SJCRH30 (cell line): ENCODE measurements at places on chromosomes 4 and X. TPM values are rescaled to one million over a fixed set of nuclear protein-coding genes. Genes with fewer than 3 reads are reported as not detected.

- H3K4me1 ChIP-seq, result peaks cover 8% of the 10 kb centered on the region; the same call in 1 of the 2 replicates
- H3K4me3 ChIP-seq, result no peak overlapping the region
- no peak for DNase-seq
- H3K27ac ChIP-seq, result no peak overlapping the region
- H3K36me3 ChIP-seq, result no peaks in the 10 kb centered on the region; the same call in 1 of the 2 replicates
- H3K27me3 ChIP-seq, result no peaks in the 10 kb centered on the region
Observed at GRCh38 chr4:3491681-3492405, 28.7 kb downstream of the DOK7 start.

GRCh38 chrX:22376369-22376768 is 103.7 kb downstream of the CBLL2 start:
- H3K27me3 ChIP-seq, result no peaks in the 10 kb centered on the region
- no peak for DNase-seq
- H3K4me1 ChIP-seq, result no peaks in the 10 kb centered on the region
- no peak overlapping the region for H3K4me3 ChIP-seq

GRCh38 chr4:163492951-163493504 is 1.5 kb upstream of the TMA16 start:
- DNase-seq, result no peak
- H3K4me3 ChIP-seq, result no peak overlapping the region
- H3K4me1 ChIP-seq, result no peaks in the 10 kb centered on the region
- H3K27me3 ChIP-seq, result no peaks in the 10 kb centered on the region
- H3K27ac ChIP-seq, result no peak overlapping the region
- no peaks in the 10 kb centered on the region for H3K36me3 ChIP-seq

DNA sequence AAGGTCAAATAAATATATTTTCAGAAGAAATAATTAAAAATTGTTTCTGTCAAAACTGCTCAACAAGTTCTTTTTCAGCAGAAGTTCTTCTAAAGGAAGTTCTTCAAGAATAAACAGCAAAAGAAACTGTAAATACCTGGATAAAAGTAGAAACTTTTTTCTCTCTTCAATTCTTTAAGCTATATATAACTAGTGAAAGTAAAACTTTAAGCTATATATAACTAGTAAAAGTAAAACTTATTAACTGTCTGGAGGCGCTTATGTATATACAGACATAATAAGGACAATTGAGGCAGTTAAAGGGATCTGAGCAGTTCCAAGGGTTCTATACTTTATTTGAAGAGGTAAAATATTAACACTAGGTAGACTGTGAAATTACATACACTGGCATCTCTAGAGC is 126.9 kb downstream of the LRBA start:
- no peak overlapping the region for H3K4me3 ChIP-seq
- DNase-seq, result no peak
- no peaks in the 10 kb centered on the region for H3K4me1 ChIP-seq
- H3K27me3 ChIP-seq, result no peaks in the 10 kb centered on the region

DNA sequence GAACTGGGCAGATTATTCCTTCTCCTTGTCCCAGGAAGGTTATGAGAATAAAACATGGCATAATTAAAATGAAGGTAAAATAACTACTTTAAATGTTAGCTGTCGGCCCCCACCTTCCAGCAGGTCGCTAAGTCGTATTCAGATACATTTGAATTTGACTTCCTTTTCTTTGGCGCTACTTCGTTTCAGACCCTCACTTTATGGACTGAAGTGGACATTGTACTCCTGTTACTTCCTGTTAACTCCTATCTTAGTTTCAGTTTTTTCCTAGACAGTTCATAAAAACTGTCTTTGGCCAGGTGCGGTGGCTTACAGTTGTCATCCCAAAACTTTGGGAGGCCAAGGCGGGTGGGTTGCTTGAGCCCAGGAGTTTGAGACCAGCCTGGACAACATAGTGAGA is 5.7 kb downstream of the SYAP1 start:
- no peaks in the 10 kb centered on the region for H3K4me1 ChIP-seq
- no peaks in the 10 kb centered on the region for H3K27me3 ChIP-seq
- H3K36me3 ChIP-seq, result 0 out of 2 replicates have a peak, but pooled peaks cover 2% of the 10 kb centered on the region
- no peak overlapping the region for H3K4me3 ChIP-seq
- no peak for DNase-seq

DNA sequence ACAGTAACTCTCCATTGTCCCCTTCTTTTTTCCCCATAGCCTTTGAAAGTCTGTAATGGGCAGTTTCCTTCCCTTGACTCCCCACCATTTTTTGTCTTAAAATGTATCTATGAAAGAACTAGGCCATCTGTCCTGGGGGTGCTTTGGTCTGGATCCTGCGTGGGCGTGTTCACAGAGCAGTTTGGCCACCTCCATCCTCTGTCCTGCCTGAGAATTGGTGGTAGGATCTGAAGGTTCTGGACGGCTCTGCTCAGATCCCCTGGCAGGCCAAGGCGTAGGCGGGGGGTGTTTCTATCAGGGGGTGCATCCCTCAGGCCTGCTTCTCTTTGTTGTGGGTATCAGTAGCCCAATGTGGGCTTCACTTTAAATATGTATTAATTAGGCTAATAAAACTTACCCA is 107.1 kb downstream of the FAM193A start:
- no peak for DNase-seq
- no peak overlapping the region for H3K4me3 ChIP-seq
- H3K27ac ChIP-seq, result no peak overlapping the region
- H3K4me1 ChIP-seq, result no peaks in the 10 kb centered on the region
- H3K27me3 ChIP-seq, result no peaks in the 10 kb centered on the region

Gene CCDC110
- not detected in 2 replicates for total RNA-seq

Gene XKRX
- total RNA-seq, result 0.15 and 0.34 TPM in 2 replicates

Gene ARAP2
- 1.1 and 1.3 TPM in 2 replicates for total RNA-seq

GRCh38 chr4:108375434-108375833 is 206.7 kb upstream of the LEF1 start:
- no peak for DNase-seq
- H3K27ac ChIP-seq, result no peak overlapping the region
- H3K27me3 ChIP-seq, result no peaks in the 10 kb centered on the region
- no peaks in the 10 kb centered on the region for H3K36me3 ChIP-seq
- H3K4me1 ChIP-seq, result peaks cover 16% of the 10 kb centered on the region
- H3K4me3 ChIP-seq, result no peak overlapping the region

Gene SUPT20HL1
- 0.04 TPM in 1 of 2 replicates, not detected in the other for total RNA-seq

- DNase-seq, result peak; percentile 17
- peaks cover 51% of the 10 kb centered on the region for H3K36me3 ChIP-seq
- H3K4me1 ChIP-seq, result 0 out of 2 replicates have a peak, but pooled peaks cover 7% of the 10 kb centered on the region
- H3K4me3 ChIP-seq, result no peak overlapping the region
- 0 out of 2 replicates have a peak overlapping the region, but pooled peaks have one; percentile 14 for H3K27ac ChIP-seq
Observed at GRCh38 chr4:1300466-1301455, 11.1 kb downstream of the MAEA start.

GRCh38 chr4:11769434-11769833 is 340.7 kb upstream of the HS3ST1 start:
- H3K27me3 ChIP-seq, result no peaks in the 10 kb centered on the region
- DNase-seq, result no peak
- H3K4me1 ChIP-seq, result no peaks in the 10 kb centered on the region
- no peak overlapping the region for H3K27ac ChIP-seq
- H3K36me3 ChIP-seq, result no peaks in the 10 kb centered on the region
- no peak overlapping the region for H3K4me3 ChIP-seq

GRCh38 chrX:130909469-130910136 is 6.6 kb upstream of the ENOX2 start:
- H3K4me3 ChIP-seq, result no peak overlapping the region
- no peak overlapping the region for H3K27ac ChIP-seq
- no peaks in the 10 kb centered on the region for H3K27me3 ChIP-seq
- peak; percentile 64 for DNase-seq
- H3K36me3 ChIP-seq, result no peaks in the 10 kb centered on the region
- peaks cover 5% of the 10 kb centered on the region; the same call in 1 of the 2 replicates for H3K4me1 ChIP-seq

- H3K36me3 ChIP-seq, result no peaks in the 10 kb centered on the region
- H3K27me3 ChIP-seq, result no peaks in the 10 kb centered on the region
- peaks cover 8% of the 10 kb centered on the region; the same call in 1 of the 2 replicates for H3K4me1 ChIP-seq
Observed at GRCh38 chr4:13386405-13387107, 97.6 kb downstream of the RAB28 start.

Gene COX7B2
- not detected in 2 replicates for total RNA-seq

GRCh38 chrX:70087857-70088630 is 25.8 kb downstream of the OTUD6A start:
- no peaks in the 10 kb centered on the region for H3K27me3 ChIP-seq
- H3K4me1 ChIP-seq, result no peaks in the 10 kb centered on the region
- H3K36me3 ChIP-seq, result no peaks in the 10 kb centered on the region

Gene ACOT9
- total RNA-seq, result 75.4 and 82.3 TPM in 2 replicates

- H3K4me3 ChIP-seq, result no peak overlapping the region
- H3K27me3 ChIP-seq, result no peaks in the 10 kb centered on the region
- H3K27ac ChIP-seq, result peak overlapping the region; percentile 33
- H3K36me3 ChIP-seq, result no peaks in the 10 kb centered on the region
Observed at GRCh38 chrX:45295259-45295986, 94.7 kb upstream of the DIPK2B start.
